Hippocampal formation (tissue), 2 donors: ENCODE measurements at places on chromosomes 2 and 18.
A peak's percentile ranks its signal among the peaks of the same experiment; 100 is the strongest.

DNA sequence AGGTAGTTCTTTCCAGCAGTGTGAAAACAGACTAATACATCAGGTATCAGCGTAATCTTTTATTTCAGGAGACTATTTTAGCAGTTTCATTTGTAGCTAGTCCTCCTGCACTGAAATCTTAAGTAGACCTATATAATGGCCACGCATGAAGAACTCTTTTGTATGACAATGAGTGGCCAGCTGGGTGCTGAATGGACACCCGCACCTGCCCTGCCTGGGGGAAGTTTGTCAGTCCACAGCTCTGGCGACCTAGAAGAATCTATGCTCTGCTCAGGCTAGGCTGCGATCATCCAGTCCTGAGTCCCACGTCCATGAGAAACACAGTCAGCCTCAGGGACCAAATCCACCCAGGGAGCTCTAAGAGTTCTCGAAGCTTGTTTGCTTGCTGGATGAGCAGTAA, 709.2 kb upstream of the ID2 start:
- no peak for DNase-seq

DNA sequence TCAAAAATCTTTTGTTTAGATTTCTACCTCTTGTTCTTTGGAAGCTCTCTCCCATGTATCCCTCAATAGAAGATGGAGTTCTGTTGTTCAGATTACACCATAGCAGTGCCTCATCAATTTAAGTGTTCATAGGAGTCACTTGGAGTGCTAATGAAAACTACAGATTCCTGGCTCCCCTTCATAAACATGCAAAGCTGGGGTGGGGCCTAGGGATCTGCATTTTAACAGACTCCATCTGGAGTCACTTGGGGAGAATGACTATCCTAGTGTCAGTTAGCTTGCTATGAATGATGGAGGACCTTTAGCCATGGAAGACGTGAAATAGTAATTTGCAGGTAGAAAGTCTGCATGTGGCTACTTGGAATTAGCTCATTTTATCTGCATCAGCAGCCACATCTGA, 105.4 kb downstream of the RGPD3 start:
- no peak for DNase-seq

GRCh38 chr2:105102963-105103421, 65.1 kb downstream of the MRPS9 start:
- no peak for DNase-seq

GRCh38 chr2:11652553-11652952, 17.4 kb downstream of the NTSR2 start:
- peak; percentile 73 for DNase-seq

GRCh38 chr2:238564286-238564920, 137.7 kb downstream of the ASB1 start:
- DNase-seq: no peak

DNA sequence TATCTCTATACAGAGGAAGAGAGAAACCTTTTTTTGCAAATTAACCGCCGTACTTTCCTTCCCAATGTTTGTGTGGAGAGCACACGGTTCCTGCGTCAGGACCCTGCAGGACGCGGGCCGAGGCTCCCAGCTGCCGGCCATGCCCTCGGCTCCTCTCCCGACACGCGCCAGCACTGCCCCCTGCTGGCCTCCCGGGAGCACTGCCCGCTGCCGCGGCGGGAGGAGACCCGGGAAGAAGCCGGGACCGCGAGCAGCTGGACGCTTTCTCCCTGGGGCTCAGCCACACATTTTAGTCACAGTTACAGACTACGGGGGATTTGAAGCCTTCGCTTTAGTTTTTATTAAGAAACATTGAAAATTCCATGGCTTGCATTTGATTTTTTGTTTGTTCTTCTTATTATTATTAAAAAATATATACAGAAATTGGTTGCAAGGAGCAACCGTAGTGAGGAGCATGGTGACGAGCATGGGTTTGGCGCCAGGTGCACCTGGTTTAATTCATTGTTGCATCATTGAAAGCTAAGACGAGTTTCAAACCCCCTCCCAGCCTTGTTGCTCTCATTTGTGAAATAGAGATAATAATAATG, 401.2 kb downstream of the GALR1 start:
- peak; percentile 31 for DNase-seq

DNA sequence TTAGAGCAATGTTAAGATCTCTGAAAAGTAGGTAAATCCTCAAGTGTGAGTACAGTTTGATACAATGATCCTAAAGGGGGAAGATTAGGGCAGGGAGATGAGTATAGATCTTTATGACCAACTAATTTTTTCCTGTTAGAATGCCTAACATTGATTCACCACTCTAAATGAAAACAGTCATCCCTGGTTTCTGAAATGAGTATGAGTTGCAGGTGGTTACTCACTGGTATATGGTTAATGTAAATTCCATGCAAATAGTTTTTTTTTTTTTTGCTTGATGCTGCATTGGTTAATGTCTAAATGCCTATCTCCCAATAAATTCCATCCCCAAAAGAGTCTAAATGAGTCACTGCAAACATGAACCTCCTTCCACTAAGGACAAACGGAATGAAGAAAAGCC, 55.0 kb upstream of the SERPINB2 start:
- no peak for DNase-seq

DNA sequence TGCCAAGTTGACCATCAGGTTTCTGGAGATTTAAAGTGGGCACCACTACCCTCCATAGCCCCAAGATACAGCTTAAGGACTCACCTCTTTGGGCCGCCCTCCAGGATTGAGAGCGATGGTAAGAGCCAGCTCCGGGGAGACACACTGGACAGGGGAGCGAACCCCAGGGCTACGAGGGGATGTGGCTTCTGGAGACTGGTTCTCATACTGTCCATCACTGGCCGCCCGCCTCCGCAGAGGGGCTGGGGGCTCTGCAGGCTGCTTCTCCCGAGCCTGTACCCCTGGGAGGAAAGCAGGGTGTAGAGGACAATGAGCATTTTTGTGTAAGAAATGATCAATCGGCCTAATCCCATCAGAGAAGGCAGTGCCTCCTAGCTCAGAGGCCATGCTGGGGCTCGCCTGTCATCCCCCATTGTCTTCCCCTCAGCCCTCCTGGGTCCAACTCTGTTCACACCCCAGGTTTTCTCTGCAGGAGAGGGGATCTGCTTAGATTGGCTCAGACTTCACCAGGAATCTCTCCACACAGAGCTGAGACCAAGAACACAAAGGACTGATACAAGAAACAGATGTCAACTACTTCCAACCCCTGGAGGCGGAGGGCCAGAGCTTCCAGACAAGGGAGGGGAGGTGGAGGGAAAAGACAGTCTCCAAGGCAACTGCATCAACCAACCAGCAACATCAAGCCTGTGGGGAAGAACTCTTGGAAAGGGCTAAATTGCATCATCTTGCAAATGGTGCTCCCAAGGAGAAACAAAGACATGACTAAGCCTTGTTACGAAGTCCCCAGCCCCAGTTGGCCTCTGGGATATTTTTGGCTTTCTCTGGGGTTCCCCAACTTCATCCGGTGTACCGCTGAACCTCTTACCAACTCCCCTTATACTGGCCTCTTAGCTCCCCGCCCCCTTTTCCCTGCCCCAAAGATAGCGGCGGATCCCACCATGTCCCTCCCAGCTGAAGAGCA, 166.6 kb downstream of the TNS1 start:
- no peak for DNase-seq

GRCh38 chr2:177588671-177589070, 196.1 kb downstream of the AGPS start:
- DNase-seq: no peak

DNA sequence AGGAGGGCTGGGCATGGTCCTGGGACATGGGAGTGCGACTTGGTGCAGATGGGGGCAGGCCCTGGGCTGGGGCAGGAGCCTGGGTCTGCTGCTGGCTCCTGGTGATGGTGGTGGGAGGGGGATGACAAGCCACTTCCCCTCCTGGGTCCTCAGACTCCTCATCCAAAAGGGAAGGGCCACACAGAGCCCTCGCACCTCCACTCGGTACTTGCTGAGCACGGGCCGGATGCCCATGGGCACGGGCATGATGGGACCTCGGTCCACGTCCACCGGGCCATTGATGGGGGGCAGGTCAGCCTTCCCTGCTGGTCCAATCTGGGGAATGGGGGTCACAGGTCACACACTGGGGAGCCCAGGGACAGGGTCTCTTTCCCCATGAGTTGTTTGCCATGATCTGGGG, 4.1 kb downstream of the OTOF start:
- DNase-seq: no peak

- no peak for DNase-seq
These were observed 16.3 kb downstream of the RDH14 start for GRCh38 chr2:18544171-18544570.
